Stimulated activated CD4-positive, alpha-beta T cell treated with anti-CD3 and anti-CD28 coated beads, TNF-alpha, amount 100 ng/mL, for 4 hours (primary cell): ENCODE measurements at places on chromosomes 13 and 19.
A peak's percentile ranks its signal among the peaks of the same experiment; 100 is the strongest.

GRCh38 chr13:20174656-20175405 is 14.0 kb upstream of the GJA3 start:
- DNase-seq = peak; percentile 41

GRCh38 chr13:55576389-55576788 is 1564.3 kb upstream of the PRR20A start:
- DNase-seq = no peak

- no peak for DNase-seq
Measured at GRCh38 chr19:32540621-32541020, 40.4 kb upstream of the PDCD5 start.

DNA sequence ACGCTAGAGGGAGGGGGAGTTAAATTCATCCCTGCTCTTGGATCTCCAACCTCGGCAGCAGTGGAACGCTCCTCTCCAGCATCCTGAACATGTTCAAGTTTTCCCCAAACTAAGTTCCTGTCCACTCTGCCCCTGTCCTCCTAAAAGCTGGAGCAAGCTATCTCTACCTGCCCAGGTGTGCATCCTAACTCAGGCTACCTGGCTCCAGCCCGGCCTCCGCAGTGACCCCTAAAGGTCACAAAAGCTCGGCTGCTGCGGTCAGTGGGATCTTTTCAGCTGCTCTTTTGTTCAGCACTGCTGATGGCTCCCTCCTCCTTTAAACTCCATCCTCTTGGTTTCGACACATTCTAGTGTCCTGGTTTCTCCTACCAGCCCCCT is 1.4 kb downstream of the DCUN1D2 start:
- no peak for DNase-seq

DNA sequence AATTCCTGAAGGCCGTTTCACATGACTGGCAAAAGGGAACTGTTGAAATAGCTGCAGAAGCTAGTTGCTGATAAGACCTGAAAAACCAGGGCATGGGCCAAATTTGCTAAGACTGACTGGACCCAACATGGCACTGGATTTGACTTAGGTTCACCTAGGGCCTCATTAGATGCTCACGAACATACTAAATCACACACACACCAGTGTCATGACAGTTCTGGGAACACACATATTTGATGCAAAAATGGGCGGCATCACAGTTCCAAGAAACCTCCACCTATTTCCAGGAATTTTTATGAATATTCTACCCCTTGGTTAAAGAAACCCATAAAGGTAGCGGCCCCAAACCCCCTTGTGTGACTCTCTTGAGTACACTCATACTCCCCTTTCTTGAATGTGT is 99.6 kb upstream of the OBI1 start:
- DNase-seq = no peak

DNA sequence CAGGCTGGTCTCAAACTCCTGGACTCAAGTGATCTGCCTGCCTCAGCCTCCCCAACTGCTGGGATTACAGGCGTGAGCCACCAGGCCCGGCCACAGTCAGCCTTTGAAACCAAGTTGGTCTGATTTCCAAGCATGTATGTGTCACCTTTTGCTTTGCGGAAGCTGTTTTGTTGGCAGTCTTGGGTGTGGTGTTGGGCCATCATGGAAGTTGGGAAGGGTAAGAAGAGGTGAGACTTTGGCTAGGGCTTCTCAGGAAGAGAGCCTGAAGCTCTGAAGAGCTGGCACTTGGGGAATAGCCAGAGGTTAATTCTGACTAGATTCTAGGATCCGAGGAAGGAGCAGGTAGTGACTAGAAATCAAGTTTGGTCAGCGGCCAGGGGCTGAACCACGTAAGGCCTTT is 2.8 kb downstream of the RSPH6A start:
- no peak for DNase-seq

DNA sequence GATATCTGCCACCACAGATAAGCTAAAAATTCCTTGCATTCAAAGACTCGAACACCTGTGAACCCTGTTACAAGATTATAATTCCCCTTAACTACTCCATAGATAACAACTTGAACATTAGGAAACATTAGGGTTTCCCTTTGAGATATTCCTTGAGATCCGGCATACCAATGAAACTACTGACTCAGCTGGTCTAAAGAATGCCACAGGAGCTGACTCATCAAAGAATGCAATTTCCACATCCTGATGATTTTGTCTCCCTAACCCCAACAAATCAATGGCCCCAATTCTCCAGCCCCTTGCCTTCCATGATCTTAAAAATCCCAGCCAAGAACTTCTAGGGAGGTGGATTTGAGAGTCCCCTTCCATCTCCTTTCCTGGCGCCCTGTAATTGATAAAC is 35.6 kb upstream of the ZNF599 start:
- no peak for DNase-seq

GRCh38 chr13:66210677-66211076 is 1019.5 kb downstream of the PCDH9 start:
- no peak for DNase-seq
